Tibial nerve (tissue), 4 donors: ENCODE measurements at places on chromosomes 2 and 18. TPM values are rescaled to one million over a fixed set of nuclear protein-coding genes. Genes with fewer than 3 reads are reported as not detected.

RAB17 gene
- not detected for total RNA-seq

PRSS56 gene
- not detected for total RNA-seq

PREPL gene
- 33.0 TPM for total RNA-seq

RSAD2 gene
- 7.6 TPM for total RNA-seq

AMER3 gene
- not detected for total RNA-seq

RAMP1 gene
- total RNA-seq = 60.6 TPM

ALPG gene
- not detected for total RNA-seq

HES6 gene
- 4.4 TPM for total RNA-seq

ICOS gene
- not detected for total RNA-seq

BCL2L11 gene
- total RNA-seq = 34.9 TPM

LOXL3 gene
- 15.0 TPM for total RNA-seq

NEB gene
- 1.7 TPM for total RNA-seq

MBD5 gene
- total RNA-seq = 40.4 TPM

CIDEA gene
- total RNA-seq = 18.8 TPM

SLC16A14 gene
- 7.5 TPM for total RNA-seq

IL1RN gene
- not detected for total RNA-seq

AQP12A gene
- total RNA-seq = 1.2 TPM

PDE11A gene
- not detected for total RNA-seq

FHOD3 gene
- 22.4 TPM for total RNA-seq

ST8SIA5 gene
- total RNA-seq = not detected
